ENCODE measurements at places on chromosomes 6 and 20.

DNA sequence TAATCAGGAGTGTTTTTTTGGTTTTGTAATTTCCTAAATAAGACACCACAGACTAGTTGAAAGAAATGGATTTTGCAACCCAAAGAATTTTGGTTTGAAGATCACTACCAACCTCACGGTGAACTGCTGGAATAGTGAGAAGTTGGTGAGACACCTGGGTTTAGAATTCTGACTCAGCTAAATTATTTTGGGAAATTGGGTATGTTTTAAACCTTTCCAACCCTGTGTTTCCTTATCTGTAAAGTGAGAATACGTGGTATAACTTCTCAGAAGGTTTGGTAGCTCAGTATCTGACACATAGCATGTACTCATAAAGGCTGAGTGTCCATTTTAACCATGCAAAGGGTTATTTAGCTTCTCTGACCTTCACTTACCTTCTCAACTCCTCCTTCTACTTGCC lies 261.9 kb downstream of the FOXA2 start:
- DNase-seq, result no peak

- DNase-seq, result no peak
Measured at GRCh38 chr6:139600343-139600742, 225.9 kb upstream of the CITED2 start.

- DNase-seq, result no peak
Measured at GRCh38 chr6:25301362-25301761, 22.2 kb downstream of the CARMIL1 start.

- no peak for DNase-seq
Measured at GRCh38 chr6:68468244-68468884, 166.7 kb upstream of the ADGRB3 start.

- DNase-seq, result no peak
Measured at GRCh38 chr6:10585209-10585845, 64.2 kb downstream of the GCNT2 start.

DNA sequence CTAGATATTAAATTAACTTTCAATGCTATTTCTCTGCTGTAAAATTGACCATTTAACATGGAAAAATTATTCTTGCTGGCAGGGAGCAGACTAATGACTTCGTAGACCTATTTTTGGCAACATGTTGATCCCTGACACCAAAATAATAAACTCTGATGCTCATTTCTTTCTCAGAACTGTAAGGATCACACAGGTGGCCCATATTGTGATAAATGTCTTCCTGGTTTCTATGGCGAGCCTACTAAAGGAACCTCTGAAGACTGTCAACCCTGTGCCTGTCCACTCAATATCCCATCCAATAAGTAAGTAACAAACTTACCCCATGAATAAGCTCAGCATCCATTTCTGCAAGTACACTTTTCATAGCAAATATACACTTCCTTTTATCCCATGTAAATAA lies 387.5 kb downstream of the LAMA2 start:
- DNase-seq, result no peak

DNA sequence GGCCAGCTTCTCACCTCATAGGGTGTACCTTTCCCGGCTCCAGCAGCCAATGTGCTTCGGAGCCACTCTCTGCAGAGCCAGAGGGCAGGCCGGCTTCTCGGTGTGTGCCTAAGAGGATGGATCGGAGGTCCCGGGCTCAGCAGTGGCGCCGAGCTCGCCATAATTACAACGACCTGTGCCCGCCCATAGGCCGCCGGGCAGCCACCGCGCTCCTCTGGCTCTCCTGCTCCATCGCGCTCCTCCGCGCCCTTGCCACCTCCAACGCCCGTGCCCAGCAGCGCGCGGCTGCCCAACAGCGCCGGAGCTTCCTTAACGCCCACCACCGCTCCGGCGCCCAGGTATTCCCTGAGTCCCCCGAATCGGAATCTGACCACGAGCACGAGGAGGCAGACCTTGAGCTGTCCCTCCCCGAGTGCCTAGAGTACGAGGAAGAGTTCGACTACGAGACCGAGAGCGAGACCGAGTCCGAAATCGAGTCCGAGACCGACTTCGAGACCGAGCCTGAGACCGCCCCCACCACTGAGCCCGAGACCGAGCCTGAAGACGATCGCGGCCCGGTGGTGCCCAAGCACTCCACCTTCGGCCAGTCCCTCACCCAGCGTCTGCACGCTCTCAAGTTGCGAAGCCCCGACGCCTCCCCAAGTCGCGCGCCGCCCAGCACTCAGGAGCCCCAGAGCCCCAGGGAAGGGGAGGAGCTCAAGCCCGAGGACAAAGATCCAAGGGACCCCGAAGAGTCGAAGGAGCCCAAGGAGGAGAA lies 10.5 kb downstream of the GNAS-AS1 start:
- no peak for DNase-seq

DNA sequence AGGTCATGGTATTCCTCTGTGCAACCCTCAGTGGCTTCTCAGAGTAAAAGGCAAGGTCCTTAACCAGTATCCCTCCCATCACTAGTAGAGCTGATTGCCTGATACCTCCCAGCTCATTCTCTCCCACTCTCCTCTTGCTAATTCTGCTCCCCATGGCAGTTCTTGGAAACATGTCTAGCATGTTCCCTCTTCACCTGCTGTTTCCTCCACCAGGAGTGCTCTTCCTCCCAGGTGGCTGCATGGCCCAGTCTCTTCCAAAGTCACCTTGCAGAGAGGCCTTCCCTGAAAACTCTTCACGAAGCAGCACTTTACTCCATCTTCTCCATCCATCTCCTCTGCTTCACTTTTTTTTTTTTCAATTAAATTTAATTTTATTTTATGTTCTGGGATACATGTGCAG lies 36.2 kb upstream of the OLIG3 start:
- no peak for DNase-seq

DNA sequence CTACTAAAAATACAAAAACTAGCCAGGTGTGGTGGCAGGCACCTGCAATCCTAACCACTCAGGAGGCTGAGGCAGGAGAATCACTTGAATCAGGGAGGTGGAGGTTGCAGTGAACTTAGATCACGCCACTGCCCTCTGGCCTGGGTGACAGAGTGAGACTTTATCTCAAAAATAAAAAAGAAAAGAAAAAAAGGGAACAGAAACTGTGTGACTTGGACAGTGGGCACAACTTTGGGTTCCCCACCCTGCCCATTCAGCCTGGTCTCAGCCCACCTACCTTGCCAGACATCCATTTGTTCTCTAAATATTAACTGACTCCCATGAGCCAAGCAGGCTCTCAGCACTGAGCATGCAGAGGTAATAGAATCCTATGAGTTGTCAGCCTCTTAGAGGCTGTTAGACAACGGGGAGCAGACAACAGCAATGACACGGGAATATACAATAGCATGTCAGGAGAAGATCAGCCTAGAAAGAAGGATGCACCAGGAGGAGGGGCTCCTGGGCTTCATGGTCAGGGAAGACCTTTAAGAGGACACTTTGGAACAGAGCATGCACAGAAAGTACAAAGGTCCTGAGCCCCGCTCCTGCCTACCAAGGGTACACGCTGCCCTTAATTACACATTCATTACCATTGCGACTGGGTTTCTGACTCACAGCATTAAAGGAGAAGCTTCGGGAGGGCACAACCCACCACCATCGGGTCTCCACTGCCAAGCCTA lies 20.0 kb downstream of the FAM209B start:
- DNase-seq, result no peak

DNA sequence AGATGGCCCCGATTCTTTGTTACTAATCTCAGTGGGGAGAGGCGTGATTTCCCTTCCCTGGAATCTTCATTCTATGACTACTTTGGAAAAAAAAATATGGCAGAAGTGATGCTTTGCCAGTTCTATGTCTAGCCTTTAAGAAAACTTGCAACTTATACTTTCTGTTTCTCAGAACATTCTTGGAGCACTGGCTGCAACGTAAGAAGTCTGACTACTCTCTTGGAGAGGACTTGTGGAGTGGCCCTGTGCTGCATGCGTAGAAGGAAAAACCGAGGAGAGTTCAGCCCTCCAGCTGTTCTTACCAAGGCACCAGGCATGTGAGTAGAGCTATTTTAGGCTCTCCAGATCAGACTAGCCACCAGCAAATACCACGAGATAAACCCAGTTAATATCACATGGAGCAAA lies 77.6 kb upstream of the STXBP5 start:
- DNase-seq, result no peak

GRCh38 chr6:111727802-111728201 lies 122.1 kb upstream of the TRAF3IP2 start:
- no peak for DNase-seq

GRCh38 chr6:149974825-149975224 lies 11.1 kb downstream of the ULBP1 start:
- DNase-seq, result no peak

- no peak for DNase-seq
Measured at GRCh38 chr20:50471231-50471630, 39.0 kb upstream of the PTPN1 start.

DNA sequence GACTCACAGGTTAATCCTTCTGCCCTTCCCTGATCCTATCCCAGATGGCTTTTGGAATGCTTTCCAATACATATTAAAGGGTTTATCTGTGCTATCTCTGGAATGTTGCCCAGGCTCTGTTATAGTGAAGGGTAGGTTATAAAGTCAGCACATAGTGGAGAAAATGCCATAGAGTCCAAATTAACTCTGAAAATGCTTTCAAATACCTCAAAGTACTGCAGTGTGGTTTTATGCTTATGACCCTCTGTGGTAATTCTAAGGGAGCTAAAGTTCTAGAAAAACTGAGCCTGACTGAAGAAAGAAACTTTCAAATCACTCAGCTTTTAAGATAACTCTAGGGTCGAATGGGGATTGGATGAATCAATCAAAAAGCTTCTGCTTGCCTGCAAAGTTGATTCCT lies 159.8 kb downstream of the PLCB1 start:
- DNase-seq, result no peak

DNA sequence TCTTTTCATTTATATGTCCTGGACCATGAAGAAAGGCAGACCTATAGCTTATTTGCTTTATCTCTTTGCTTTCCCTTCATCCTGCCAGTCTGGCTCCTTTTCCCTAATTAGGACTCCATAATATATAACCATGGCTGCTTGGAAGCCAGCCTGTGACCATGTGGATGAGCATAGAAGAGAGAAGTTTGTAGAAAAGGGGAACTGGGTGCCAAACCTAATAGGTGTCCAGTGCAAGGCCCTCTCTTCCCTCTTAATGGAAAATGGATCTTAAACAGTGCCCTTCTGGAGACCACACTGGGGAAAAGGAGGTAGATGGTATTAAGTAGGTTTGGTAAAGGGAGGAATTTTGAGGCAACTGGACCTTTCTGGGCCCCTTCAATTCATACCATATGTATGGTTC lies 16.7 kb upstream of the OSTM1 start:
- DNase-seq, result no peak
